ENCODE measurements at places on chromosomes 11 and 22.

- DNase-seq: no peak
These were observed 37.7 kb upstream of the BLID start for GRCh38 chr11:122153746-122154145.

- no peak for DNase-seq
These were observed 60.0 kb downstream of the FAM181B start for GRCh38 chr11:82673631-82674030.

DNA sequence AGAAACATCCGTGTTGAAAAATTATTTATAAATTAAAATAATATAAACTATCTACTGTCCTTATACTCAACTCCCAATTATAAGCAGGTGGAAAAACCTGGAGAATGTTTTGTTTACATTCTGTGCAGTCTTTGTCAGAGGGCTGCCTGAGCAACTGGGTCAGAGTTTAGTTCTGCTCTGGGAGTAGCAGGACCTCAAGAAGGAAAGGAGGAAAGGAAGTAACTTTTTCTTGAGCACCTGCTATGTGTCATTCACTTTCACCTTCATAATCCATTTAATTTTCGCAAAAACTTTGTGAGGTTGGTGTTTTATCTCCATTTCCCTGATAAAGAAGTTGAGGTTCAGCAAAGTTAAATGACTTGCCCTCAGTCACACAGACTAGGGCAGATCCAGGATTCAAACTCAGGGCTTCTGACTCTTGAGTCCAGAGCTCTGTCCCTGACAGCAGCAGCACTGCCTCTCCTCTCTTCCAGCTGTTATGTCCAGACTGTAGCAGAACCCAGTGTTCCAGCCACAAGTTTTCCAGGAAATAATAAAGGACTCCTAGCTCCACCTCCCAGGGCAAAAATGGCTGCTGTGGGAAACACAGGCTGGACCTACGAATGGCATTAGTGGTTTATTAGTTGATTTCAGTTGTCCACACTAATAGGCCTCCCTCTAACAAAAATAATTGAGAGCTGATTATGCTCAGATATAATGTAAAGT, 6.4 kb downstream of the CD3E start:
- DNase-seq: no peak

DNA sequence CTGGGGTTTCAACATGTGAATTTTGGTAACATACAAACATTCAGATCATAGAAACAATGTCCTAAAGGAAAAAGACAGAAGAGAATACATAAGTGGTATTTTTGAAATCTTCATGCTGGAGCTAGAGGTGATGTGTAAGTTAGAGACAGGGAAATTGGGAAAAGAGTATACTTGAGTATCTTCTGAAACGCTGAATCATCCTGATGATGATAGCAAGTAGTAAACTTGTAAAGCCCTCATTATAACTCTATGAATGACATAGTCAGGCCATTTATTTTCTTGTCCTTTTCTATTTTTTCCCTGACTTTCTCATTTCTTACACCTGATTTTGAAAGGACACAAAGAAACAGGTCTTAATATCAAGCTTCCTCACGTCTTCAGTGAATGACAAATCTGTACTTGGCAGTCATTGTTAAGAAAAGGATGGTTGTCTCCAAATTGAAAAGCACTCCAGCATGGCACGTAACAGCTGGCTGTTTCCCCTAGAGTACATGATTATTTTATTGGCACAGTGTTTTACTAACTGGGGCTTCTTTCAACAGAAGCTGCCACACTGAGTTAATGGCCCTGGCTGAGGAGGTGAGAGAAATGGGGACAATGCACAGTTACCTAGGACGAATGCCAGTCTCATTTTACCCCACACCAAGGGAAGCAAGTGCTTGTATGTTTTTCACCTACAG, 140.7 kb upstream of the CTSC start:
- no peak for DNase-seq

- DNase-seq: no peak
These were observed 504.2 kb upstream of the ARHGAP42 start for GRCh38 chr11:100182927-100183326.

DNA sequence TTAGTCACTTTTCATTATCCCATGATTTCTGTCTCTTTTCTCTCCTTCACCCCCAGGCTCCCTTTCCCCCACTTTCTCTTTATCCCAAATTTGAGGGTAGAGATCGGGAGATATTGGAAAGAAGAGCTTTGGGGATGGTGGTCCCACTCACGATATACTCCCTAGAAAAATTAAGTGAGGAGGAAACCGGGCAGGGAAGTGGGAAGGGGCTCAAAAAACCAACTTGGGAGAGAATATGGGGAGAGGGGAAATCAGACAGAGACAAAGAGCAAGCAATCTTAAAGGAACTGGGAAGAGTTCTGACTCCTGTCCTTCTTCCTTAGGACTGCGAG, 941 bp upstream of the DCHS1 start:
- no peak for DNase-seq

GRCh38 chr11:87290304-87290922, 252.7 kb downstream of the TMEM135 start:
- DNase-seq: no peak

DNA sequence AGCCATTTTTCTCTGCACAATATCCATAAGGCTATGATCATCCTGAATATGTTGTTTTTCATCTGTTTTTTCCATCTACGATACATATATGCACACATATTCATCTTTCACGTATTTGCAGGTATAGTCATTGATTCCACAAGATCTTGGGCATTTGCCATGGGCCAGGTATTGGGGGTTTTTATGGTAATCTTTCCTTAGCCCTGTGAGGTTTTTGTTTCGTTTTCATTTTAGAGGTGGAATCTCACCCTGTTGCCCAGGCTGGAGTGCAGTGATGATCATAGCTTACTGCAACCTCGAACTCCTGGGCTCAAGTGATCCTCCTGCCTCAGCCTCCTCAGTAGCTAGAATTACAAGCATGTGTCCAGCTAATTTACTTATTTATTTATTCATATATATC, 20.0 kb downstream of the CD6 start:
- no peak for DNase-seq

DNA sequence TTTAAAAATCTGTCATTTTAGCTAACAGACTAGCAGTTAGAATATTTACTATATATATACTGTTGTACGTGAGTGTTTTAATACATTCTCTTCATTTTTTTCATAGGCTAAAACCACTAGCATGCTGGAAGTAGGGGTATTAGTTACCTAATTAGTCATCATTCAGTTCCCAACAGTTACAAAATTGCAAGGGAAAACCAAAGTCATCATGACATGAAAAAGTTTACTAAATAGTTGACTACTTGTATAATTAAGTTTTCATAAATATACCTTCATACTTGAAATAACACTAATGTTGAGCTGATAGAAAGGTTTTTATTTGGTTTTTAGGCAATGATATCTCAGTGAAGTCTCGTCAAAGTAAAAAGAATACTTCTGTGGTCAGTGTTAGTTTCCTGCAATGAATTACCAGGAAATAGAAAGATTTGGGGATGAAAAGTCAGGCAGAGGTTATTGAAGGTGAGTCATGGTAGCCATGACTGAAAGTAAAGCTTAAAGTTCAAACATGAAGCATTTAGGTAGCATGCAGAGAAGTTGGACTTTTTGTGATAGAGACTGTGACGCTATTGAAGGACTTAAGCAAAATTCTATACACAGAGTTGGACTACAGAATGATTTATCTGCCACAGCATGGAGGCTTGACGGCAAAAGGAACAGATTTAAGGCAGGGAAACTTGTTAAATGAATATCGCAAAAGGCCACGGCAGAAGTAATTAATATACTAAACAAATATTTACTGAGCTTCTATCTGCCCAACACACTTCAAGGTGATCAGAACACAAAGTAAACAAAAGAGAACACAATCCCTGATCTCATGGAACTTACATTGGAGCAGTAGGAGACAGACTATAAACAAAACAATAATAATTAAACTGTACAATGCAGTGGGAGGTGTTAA, 828.1 kb upstream of the FAT3 start:
- DNase-seq: no peak

GRCh38 chr11:58919561-58919960, 19.7 kb upstream of the GLYATL1 start:
- DNase-seq: no peak
